GM23248 (cell line): ENCODE measurements at places on chromosomes 2 and 18.
A peak's percentile ranks its signal among the peaks of the same experiment; 100 is the strongest.

DNA sequence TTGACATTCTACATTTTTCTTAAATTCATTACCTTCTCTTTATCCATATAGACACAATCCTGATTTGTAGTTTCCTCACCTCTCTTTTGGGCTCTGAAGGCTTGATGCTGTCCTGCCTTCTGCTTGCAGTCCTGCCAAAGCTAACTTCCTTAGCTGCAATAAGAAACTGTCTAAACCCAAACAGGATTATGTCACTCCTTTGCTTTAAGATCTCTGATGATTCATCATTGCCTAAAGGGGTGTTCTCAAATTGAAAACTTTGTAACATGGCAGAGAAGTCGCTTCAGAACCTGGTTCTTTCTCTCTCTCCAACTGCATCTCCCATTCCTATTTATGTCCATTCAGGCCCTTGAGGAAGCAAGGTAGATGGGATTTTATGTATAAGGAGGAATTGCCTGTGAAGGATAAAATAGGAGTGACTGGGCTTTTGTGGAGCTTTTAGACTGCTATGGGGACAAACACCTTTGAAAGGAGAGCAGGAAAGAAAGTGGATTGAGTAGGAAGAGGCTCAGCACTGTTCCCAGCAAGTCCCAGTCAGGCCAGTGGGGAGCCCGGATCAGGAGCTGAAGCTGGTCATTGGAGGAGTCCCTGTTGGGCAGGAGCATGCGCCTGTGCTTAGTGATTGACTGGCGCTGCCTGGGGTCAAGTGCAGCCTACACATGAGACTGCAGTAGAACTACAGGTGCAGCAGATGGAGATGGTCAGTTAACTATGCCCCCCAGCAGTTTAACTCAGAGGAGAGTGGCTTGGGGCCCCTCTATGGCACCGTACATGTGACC is 390.6 kb downstream of the CTNNA2 start:
- peak; percentile 5 for DNase-seq

- no peak for DNase-seq
Observed at GRCh38 chr2:45974762-45975408, 322.3 kb upstream of the EPAS1 start.

GRCh38 chr2:192183296-192183695 is 11.4 kb downstream of the TMEFF2 start:
- no peak for DNase-seq

DNA sequence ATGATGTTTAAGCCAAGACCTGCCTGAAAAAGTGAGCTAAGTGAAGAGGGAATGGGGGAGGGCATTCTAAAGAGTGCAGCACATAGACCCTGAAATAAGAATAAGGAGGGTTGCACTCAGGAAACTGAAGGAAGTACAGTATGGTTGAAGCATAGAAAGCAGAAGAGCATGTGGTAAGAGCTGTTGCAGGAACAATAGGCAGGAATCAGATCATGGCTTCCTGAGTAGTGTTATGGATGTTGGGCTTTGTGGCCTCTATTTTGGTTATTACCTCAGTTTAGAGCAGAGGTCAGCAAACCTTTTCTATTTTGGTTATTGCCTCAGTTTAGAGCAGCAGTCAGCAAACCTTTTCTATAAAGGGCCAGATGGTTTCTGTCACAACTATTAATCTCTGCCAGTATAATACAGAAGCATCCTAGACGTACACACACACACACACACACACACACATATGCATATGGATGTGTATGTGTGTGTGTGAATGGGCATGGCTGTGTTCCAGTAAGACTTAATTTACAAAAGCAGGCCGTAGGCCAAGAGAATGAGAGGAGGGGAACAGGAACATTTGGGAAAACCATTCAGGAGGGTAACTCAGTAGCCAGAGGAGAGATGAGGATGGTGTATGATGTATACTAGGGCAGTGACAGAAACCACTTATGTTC is 91.1 kb upstream of the MYO3B start:
- no peak for DNase-seq

GRCh38 chr2:191728750-191729624 is 51.1 kb downstream of the NABP1 start:
- peak; percentile 38 for DNase-seq

GRCh38 chr2:178858896-178859625 is 51.8 kb upstream of the TTN start:
- no peak for DNase-seq

DNA sequence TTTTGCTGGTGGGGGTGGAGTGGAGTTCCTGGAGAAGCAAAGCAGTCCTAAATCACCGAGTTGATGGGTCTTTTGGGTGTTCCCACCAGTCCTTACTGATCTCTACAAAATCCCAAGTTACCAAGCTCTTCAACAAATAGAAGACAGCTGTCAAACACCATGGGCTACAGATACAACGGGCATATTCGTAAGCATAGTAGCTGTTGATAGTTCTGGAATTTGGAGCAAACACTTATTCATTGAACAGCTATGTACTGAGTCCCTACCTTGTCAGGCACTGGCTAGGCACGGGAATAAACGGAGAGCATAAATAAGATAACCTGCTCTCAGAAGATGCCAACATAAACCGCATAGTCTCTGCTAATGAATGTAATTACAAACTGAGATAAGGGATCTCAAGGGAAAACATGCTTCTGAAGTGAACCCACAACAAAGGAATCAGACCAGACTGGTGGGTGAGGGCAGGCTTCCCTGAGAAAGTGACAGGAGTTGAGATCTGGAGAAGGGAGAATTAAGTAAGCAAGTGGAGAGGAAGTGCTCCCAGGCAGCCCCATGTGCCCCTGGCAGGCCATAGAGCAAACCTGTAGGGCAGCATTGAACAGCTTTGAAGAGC is 947 bp upstream of the ANKRD44 start:
- DNase-seq, result peak; percentile 46
